Chondrocyte (in vitro differentiated cells): ENCODE measurements at places on chromosomes 5 and 9. TPM values are rescaled to one million over a fixed set of nuclear protein-coding genes. Genes with fewer than 3 reads are reported as not detected.

The KCNN2 gene
- total RNA-seq, result 0.19 TPM in 1 of 3 replicates, not detected in the others

- DNase-seq, result no peak
- no peak overlapping the region for H3K4me3 ChIP-seq
- no peak overlapping the region for H3K27ac ChIP-seq
- H3K36me3 ChIP-seq, result peaks cover 8% of the 10 kb centered on the region
- no peaks in the 10 kb centered on the region for H3K27me3 ChIP-seq
Observed at GRCh38 chr9:124273427-124274160, 15.8 kb downstream of the NEK6 start.

DNA sequence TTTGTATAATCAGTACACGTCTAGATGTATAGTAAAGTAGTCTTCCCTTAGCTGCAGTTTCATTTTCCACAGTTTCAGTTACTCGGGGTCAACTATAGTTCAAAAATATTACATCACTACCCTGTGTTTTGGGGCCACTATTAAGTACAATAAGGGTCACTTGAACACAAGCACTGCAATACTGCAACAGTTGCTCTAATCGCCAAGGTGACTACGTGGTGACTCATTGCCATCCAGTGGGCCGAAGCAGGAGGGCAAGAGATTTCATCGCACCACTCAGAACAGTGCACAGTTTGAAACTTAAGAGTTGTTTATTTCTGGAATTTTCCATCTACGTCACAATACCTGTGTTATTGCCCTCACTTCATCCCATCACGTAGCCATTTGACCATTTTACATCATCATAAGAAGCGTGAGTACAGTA is at the start of gene ARL14EPL:
Gene ARL14EPL (plus strand): TSS at position 379 of the 424 bp plus-strand sequence. CDS start 18,994 bp downstream, outside the sequence.
- H3K27ac ChIP-seq, result no peak within 1 kb of the TSS
- peaks cover 6% of the 10 kb centered on the region for H3K4me1 ChIP-seq
- peaks cover 2% of the 10 kb centered on the region for H3K27me3 ChIP-seq
- no peaks in the 10 kb centered on the region for H3K36me3 ChIP-seq

DNA sequence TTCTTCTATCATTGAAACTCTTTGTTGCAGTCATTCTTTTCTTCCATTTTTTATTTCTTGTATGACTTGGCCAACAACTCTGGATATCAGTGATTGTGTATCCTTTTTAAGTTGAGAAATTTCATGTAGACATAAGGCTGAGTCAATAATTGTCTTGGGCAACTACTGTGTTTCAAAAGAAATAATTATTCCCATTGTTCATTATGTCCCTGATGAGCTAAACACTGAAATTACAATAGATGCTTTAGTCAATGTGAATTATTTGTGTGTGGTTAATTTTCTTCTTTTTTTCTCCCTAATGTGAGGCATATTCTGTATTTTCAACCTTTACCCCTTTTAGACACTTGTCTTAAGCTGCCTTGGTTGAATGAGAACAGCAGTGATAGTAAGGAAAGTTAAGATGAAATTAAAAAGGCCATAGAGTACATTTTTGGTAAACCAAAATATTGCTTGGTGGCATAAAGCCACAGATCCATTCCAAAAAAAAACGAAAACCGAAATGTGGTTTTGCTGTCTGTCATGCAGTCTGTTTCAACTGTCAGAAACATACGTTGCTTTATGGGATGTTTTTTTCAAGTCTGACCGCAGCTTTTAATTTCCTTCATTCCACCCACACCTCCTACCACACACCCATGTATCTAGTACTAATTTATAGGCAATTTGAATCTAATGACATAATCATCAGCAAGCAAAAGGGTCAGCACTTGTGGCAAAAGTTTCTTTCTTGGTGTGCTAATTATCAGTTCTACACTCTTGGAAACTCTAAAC is 21.1 kb downstream of the TLE4 start:
- DNase-seq, result no peak
- H3K4me1 ChIP-seq, result peaks cover 37% of the 10 kb centered on the region
- H3K4me3 ChIP-seq, result no peak overlapping the region
- H3K27ac ChIP-seq, result peak overlapping the region; percentile 49
- H3K27me3 ChIP-seq, result no peaks in the 10 kb centered on the region

DNA sequence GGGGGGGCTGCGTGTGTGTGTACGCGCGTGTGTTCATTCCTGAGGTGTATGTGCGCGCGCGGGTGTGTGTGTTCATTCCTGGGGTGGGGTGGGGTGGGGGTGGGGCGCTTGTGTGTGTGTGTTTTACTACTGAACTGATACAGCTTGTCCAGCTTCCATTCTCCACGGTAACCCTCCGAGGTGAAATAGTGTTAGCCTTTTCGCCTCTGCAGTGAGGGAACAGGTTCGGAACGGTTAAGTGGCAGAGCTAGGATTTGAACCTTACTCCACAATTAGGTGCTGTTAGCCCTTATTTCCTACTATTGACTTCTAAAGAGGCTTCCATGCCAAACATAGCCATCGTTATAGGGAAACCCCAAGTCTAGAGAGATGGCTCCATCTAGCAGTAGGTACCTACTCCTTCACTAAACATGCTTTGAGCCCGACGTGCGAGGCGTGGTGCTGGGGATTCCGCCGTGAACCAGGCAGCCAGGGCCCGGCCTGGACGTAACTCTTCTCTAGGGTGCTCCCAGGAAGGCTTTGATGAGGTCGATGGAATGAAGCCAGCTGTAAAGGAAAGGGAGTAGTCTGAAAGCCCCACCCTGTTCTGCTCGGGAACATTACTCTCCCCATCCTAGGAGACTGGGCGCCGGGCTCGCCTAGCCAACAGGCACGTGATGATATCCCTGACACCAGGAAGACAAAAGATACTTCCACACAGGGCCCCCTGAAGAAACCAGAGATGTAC is 782 bp upstream of the SKP1 start:
- H3K4me1 ChIP-seq, result peaks cover 27% of the 10 kb centered on the region
- H3K4me3 ChIP-seq, result peak overlapping the region; percentile 91
- H3K27me3 ChIP-seq, result no peaks in the 10 kb centered on the region
- H3K36me3 ChIP-seq, result peaks cover under 1% of the 10 kb centered on the region
- no peak for DNase-seq

DNA sequence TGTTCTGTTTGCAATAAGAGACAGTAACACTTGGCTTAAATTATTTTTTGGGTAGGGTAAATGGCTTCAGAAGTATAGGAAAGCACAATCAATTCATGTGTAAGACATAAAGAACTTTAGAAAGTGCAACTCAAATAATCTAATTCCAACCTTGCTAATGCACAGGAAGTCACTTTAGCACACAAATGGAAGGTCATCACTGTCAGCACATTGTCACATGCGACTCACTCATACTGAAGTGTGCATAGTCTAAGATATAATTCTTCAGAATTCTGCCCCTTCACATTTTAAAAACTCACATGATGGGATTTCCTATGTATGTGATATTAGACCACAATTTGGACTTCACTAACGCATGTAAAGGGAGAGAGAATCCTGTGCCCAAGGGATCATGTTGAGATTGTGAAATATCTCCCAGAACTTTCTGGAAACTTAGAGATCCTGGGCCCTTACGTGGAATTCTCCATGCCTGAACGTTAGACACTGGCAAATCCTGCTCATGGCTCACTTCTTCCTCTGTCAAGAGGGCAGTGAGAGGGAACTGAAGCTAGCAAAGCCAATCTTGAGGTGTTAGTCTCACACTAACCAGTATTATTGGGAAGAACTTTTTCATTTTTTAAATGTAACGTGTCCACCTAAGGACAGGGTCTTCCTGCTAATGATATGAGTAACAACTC is 403.2 kb upstream of the PTGER4 start:
- H3K4me1 ChIP-seq, result peaks cover 14% of the 10 kb centered on the region
- no peak overlapping the region for H3K4me3 ChIP-seq
- DNase-seq, result no peak
- no peak overlapping the region for H3K27ac ChIP-seq

The GLRA1 gene
- total RNA-seq, result not detected in 3 replicates

The NOXA1 gene
- 0.97 to 2.5 TPM (median 2.0 TPM) in 3 replicates for total RNA-seq

GRCh38 chr9:113636693-113637092 is 173.2 kb downstream of the RGS3 start:
- peaks cover 58% of the 10 kb centered on the region for H3K4me1 ChIP-seq
- H3K27me3 ChIP-seq, result no peaks in the 10 kb centered on the region
- no peak overlapping the region for H3K4me3 ChIP-seq
- no peak overlapping the region for H3K27ac ChIP-seq

The NCS1 gene
- 50.0 to 59.5 TPM (median 56.6 TPM) in 3 replicates for total RNA-seq

DNA sequence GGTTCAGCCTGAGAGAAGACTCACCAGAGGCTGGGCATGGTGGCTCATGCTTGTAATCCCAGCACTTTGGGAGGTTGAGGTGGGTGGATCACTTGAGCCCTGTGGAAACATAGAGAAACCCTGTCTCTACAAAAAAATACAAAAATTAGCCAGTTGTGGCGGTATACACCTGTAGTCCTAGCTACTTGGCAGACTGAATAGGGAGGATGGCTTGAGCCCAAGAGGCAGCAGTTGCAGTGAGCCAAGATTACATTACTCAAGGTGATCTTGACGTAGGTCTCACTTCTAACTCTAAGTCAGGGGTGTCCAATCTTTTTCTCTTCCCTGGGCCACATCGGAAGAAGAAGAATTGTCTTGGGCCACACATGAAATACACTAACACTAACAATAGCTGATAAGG is 16.2 kb upstream of the ATP6V1G1 start:
- H3K36me3 ChIP-seq, result no peaks in the 10 kb centered on the region
- no peak for DNase-seq
- H3K4me3 ChIP-seq, result no peak overlapping the region
- peaks cover 1% of the 10 kb centered on the region for H3K4me1 ChIP-seq
- peaks cover 4% of the 10 kb centered on the region for H3K27me3 ChIP-seq
- H3K27ac ChIP-seq, result no peak overlapping the region

- H3K4me3 ChIP-seq, result no peak overlapping the region
- H3K4me1 ChIP-seq, result peaks cover 16% of the 10 kb centered on the region
- H3K36me3 ChIP-seq, result no peaks in the 10 kb centered on the region
- no peak overlapping the region for H3K27ac ChIP-seq
Observed at GRCh38 chr5:76376866-76377230, 26.2 kb upstream of the IQGAP2 start.

DNA sequence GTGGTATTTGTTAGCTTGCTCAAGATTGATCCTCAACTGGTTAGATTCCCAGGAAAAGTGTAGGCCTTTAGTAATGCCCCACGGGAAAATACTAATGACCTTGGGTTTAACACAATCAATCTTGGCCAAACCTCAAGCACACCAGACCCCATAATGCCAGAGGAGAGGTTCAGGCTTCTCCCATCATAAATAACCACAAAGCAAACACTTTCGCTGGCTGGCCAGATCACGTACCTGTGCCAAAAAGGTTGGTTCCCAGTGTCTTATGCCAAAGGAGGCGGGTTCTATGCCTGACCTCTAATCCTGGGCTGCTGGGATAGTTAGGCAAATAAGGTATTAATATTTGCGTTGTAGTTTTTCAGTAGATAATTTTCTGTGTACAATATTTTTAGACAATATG is 379.2 kb upstream of the CDH18 start:
- H3K4me1 ChIP-seq, result no peaks in the 10 kb centered on the region
- no peak for DNase-seq
- H3K36me3 ChIP-seq, result no peaks in the 10 kb centered on the region
- H3K27me3 ChIP-seq, result no peaks in the 10 kb centered on the region

- H3K27ac ChIP-seq, result no peak overlapping the region
- H3K27me3 ChIP-seq, result no peaks in the 10 kb centered on the region
- peaks cover 2% of the 10 kb centered on the region for H3K36me3 ChIP-seq
Observed at GRCh38 chr9:115643948-115644727, 509.5 kb upstream of the PAPPA start.

DNA sequence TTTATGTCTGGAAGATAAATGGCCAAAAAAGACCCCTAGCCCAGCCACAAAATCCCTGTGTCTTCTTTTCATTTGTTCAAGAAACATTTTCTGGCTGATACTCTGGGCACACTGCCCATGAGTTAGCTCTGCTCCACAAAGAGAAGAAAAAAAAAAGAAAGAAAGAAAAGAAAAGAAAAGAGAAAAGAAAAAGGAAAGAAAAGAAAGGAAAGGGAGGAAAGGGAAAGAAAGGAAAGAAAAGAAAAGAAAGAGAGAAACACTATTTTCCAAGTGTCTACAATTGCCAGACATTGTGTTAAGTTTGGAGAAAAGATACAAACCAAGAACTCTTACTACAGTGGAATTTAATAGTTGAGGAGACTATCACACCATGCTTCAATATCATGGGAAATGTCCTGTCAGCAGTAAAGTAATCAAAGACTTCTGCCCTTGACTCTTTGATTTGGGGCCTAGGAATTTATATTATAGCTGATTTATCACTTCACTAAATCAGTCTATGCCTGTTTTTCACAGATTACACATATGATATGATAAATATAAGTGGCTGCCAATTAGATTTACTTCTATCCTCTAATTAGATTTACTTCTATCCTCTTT is 3.0 kb downstream of the TRMO start:
- no peak overlapping the region for H3K4me3 ChIP-seq
- no peak for DNase-seq
- H3K27ac ChIP-seq, result no peak overlapping the region
- peaks cover 32% of the 10 kb centered on the region for H3K4me1 ChIP-seq

The DOCK2 gene
- total RNA-seq, result 2.0 to 11.8 TPM (median 3.1 TPM) in 3 replicates

GRCh38 chr9:69249337-69249736 is 75.3 kb downstream of the TJP2 start:
- no peak overlapping the region for H3K27ac ChIP-seq
- H3K4me1 ChIP-seq, result peaks cover 13% of the 10 kb centered on the region
- no peak overlapping the region for H3K4me3 ChIP-seq
- no peaks in the 10 kb centered on the region for H3K27me3 ChIP-seq
- H3K36me3 ChIP-seq, result peaks cover 41% of the 10 kb centered on the region
- no peak for DNase-seq

- peaks cover 2% of the 10 kb centered on the region for H3K27me3 ChIP-seq
- H3K4me3 ChIP-seq, result no peak overlapping the region
- H3K36me3 ChIP-seq, result no peaks in the 10 kb centered on the region
- no peaks in the 10 kb centered on the region for H3K4me1 ChIP-seq
- H3K27ac ChIP-seq, result no peak overlapping the region
- DNase-seq, result no peak
Observed at GRCh38 chr5:2320611-2321010, 430.9 kb downstream of the IRX2 start.

The TRAF1 gene
- 10.0 to 11.3 TPM (median 10.8 TPM) in 3 replicates for total RNA-seq

- no peaks in the 10 kb centered on the region for H3K4me1 ChIP-seq
- H3K27me3 ChIP-seq, result peaks cover 41% of the 10 kb centered on the region
- no peak for DNase-seq
- H3K27ac ChIP-seq, result no peak overlapping the region
Observed at GRCh38 chr5:173258466-173258865, 23.5 kb upstream of the NKX2-5 start.

The C9orf50 gene
- total RNA-seq, result 0.30 to 0.39 TPM (median 0.38 TPM) in 3 replicates

The CCNO gene
- 1.7 to 2.0 TPM in 2 of 3 replicates, not detected in the other for total RNA-seq

DNA sequence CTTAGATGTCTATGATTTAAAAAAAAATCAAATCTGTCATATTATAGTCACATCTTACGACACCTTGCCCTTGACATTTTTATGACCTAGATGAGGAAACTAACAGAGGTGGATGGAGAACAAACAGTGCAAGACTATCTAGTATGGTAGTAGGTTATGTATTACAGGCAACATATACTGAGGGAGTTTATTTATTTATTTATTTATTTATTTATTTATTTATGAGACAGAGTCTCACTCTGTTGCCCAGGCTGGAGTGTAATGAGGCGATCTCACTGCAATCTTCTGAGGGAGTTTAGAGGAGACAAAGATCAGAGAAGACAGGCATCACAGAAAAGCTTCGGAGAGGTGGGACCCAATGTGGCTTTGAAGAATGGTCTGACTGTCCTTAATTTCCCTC is 4.5 kb upstream of the PBX3 start:
- no peaks in the 10 kb centered on the region for H3K36me3 ChIP-seq
- no peak overlapping the region for H3K27ac ChIP-seq
- H3K4me3 ChIP-seq, result no peak overlapping the region
- peaks cover 3% of the 10 kb centered on the region for H3K27me3 ChIP-seq
- DNase-seq, result no peak
- H3K4me1 ChIP-seq, result peaks cover 7% of the 10 kb centered on the region

The NTNG2 gene
- 3.0 to 4.8 TPM (median 3.4 TPM) in 3 replicates for total RNA-seq

The TRIP13 gene
- 4.9 to 8.1 TPM (median 6.4 TPM) in 3 replicates for total RNA-seq

- no peak for DNase-seq
- no peak overlapping the region for H3K27ac ChIP-seq
- H3K4me3 ChIP-seq, result no peak overlapping the region
- no peaks in the 10 kb centered on the region for H3K36me3 ChIP-seq
- peaks cover 5% of the 10 kb centered on the region for H3K4me1 ChIP-seq
Observed at GRCh38 chr9:113474360-113475028, 11.0 kb downstream of the RGS3 start.

The BRD3 gene
- 48.7 to 59.0 TPM (median 49.0 TPM) in 3 replicates for total RNA-seq
